ENCODE measurements at places on chromosomes 12 and 14.

GRCh38 chr12:113306382-113306781, 28.5 kb downstream of the SLC8B1 start:
- no peak for DNase-seq

- no peak for DNase-seq
Measured at GRCh38 chr14:54446161-54446693, 5.1 kb upstream of the CNIH1 start.

GRCh38 chr14:51862176-51862796, 1.9 kb downstream of the GNG2 start:
- DNase-seq, result no peak

- no peak for DNase-seq
Measured at GRCh38 chr12:65754744-65755595, 69.3 kb upstream of the HMGA2 start.

- DNase-seq, result no peak
Measured at GRCh38 chr12:76863005-76863670, 15.7 kb downstream of the CSRP2 start.

DNA sequence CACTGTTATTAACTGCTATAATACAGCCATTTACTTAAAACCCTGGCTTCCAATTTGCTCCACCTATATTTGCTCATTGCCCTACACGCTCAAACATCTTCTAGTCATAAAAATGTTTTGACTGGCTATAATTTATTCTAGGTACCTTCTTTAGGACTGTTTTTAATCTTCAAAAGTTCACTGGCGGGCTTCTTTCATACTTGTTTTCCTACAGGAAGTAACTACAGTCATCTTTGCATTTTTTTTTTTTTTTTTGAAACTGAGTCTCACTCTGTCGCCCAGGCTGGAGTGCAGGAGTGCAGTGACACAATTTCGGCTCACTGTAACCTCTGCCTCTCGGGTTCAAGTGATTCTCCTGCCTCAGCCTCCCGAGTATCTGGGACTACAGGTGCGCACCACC, 32.5 kb downstream of the MPHOSPH9 start:
- no peak for DNase-seq

GRCh38 chr12:40325349-40325960, 100.7 kb downstream of the LRRK2 start:
- no peak for DNase-seq

- DNase-seq, result no peak
Measured at GRCh38 chr14:92683041-92683440, 65.4 kb downstream of the LGMN start.

DNA sequence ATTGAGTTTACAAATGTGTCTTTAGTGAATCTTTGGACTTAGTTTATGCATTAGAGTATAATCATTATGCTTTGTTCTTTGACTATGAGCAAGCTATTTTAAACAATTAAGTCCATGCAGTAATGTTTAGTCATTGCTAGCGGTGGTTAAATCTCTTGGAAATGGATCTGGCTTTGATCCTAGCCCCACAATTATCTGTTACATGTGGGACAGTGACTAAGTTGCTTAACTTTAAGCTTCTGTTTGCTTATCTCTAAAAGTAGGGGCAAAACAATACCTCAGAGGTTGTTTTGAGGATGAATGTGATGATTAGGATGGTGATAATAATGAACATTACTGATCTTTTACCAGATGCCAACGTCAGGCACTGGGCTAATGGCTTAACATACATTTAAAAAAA, 124.2 kb downstream of the NPAS3 start:
- no peak for DNase-seq

GRCh38 chr12:92403210-92404175, 257.8 kb upstream of the BTG1 start:
- DNase-seq, result no peak

DNA sequence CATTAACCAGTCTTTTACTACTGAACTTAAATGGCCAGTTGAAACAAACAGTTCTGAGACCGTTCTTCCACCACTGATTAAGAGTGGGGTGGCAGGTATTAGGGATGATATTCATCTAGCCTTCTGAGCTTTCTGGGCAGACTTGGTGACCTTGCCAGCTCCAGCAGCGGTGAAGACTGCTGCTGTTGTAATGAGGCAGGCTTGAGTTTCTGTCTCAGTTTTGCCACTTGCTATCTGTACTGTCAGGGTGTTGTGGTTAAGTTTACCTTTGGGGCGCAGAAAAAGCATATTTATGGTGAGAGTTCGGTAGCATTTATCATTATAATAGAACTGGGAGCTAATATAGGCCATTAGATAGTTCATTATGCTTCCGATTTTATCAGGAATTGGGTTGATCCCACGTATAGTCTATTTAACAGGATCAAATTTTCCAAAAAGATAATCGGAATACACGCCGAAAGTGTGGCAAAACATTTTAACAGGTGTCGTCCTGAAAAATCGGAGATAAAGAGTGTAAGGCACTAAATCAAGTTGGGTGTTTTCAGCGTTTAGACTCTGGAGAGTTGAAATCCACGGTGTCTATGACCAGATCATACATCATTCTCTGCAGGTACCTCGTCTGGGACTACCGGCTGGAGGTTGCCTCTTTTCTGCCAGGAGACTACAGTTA, 688 bp upstream of the NECAP1 start:
- no peak for DNase-seq

GRCh38 chr12:121167232-121167820, 34.6 kb downstream of the P2RX7 start:
- DNase-seq, result no peak

GRCh38 chr12:6047249-6048237, 76.9 kb downstream of the VWF start:
- no peak for DNase-seq

- DNase-seq, result no peak
Measured at GRCh38 chr14:51849097-51849496, 11.3 kb upstream of the GNG2 start.

GRCh38 chr12:79934281-79935020, 446 bp downstream of the PPP1R12A start:
- peak; percentile 30 for DNase-seq

DNA sequence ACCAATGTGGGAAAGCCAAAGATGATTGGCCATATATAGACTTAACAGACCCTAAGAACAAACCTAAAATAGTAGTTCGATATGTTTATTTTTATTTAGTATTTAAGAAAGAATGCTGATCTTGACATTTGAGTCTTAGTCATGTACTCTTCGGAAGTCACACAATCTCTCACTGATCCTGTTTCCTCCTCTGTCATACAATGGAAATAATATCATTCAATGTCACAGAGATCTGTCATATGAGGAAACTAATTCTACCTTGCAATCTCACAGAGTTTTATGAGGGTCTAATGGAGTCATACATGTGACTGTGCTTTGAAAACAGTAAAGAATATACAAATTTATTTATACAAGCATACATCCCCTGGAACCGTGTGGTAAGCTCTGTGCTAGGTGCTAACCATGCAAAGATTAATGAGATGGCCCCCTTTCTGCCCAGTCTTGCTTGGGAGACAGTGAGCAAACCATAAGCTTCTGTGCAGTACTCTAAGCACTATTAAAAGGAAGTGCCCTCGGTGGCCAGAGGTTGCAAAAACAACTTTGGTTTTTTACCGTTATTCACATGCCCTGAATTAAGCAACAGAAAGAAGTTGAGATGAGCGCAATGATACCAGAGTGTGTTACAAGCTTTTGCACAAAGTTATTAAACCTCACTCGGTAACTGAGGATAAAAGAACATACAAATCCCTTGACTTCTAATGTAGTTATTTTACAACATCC, 1.7 kb upstream of the LIN7A start:
- DNase-seq, result no peak

- DNase-seq, result no peak
Measured at GRCh38 chr14:93331728-93332396, 974 bp downstream of the BTBD7 start.

DNA sequence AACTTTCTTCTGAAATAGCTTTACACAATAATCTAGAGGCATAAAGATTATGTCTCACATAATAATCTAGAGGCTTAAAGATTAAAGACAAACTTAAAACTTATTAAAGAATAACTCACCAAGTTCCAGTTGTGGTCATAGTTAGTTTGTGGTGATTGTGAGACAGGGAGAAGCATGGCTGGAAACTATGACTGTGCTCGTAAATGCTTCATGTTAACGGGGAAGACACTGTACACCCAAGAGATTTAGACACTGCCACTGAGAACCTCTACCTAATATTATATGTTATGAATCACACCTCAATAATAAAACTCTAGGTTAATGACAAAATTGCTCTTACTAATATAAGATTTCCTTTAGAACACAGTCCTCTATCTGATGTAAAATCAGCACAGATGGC, 541.6 kb downstream of the TMEM121 start:
- no peak for DNase-seq

DNA sequence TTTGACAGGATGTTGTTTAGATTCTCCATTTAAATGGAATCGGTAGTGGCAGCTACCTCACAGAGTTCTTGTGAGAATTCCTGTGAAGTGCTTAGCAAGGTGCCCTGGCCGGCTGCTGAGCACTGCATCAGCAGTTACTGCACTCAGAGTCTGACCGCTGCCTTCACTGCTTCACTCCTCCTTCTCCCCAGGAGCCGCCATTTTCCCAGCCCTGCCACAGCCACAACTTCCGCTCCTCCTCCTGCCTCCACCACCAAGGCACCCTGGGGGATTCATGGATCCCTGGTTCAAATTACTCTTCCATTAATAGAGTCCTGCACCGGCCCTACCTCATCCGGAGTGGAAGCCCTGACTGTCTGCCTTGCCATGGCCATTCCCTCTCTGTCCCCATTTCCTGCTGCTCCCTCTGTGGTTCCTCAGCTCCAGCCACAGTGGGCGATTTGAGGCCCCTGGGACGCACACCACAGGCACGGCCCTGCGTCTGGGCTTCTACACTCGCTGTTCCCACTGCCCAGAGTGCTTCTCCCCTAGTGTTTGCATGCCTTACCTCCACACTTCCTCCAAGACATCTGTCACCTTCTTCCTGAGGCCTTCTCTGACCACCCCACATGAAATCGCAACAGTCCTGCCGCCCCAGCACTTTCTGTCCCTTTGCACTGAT, 210.3 kb downstream of the IPO8 start:
- DNase-seq, result no peak

DNA sequence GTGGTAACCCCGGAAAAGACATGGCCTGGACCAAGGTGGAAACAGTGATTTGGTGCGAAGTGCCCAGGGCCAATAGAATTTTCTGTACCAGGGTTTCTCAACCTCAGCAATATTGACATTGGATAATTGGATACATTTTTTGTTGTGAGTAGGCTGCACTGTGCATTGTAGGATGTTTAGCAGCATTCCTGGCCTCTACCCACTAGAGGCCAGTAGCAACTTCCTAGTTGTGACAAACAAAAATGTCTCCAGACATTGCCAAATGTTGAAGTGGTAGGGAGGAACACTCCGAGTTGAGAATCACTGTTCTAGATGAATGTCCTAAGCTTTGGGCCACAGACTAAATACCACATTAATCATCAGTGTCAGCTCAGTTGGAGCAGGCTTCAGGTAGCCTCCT, 6.2 kb upstream of the CGRRF1 start:
- DNase-seq, result no peak

- DNase-seq, result no peak
Measured at GRCh38 chr12:82688035-82688501, 1.4 kb downstream of the TMTC2 start.

GRCh38 chr12:18340786-18341185, 79.5 kb downstream of the PIK3C2G start:
- DNase-seq, result no peak

- DNase-seq, result no peak
Measured at GRCh38 chr12:62762645-62763044, 172.3 kb downstream of the PPM1H start.

DNA sequence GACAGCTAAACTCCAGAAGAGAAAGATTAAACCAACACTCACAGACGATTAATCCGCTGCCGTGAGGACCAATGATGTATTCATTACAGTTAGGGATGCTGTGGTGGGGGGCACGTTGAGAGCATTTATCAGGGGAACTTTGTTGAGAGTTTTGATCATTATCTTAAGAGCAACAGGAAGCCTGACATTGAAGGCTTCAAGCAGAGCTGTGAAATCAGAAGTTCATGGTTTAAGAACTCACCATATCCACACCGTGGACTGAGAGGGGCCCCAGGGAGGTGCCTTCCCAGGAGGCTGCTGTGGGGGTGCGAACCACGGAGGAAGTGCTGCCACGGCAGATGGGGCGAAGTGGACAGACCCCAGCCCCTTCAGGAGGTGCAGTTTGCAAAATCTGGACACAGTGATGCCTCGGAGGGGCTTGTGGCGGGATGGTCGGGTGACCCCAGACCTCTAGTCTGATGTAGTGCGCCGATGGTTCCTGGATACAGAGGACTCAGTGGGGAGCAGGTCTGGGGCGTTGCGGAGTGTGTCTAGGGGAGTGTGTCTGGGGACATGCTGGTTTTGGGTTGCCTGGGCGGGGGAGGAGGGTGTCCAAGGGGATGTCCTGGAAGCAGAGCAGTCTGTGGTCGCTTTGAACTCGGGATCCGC, 73.0 kb downstream of the DIO3 start:
- no peak for DNase-seq

GRCh38 chr12:115378291-115378690, 694.3 kb upstream of the TBX3 start:
- no peak for DNase-seq

DNA sequence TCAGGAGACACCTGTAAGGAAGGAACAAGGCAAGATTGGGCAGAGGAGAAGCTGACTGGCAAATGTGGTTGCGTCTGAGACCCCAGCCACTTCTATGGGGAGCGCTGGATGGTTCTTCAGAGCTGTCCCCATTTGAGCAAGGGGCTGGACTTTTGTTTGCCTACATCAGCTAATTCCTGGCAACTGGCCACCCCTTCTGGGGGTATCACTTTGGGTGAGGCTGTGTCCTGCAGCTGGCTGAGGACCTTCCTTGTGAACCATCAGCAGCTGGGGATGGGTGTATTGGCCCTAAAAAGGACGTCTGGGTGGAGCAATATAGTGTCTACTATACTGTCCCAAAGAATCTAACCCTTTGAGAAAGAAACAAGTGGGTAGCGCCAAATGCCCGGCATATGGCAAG, 23.6 kb downstream of the PPFIBP1 start:
- DNase-seq, result no peak

DNA sequence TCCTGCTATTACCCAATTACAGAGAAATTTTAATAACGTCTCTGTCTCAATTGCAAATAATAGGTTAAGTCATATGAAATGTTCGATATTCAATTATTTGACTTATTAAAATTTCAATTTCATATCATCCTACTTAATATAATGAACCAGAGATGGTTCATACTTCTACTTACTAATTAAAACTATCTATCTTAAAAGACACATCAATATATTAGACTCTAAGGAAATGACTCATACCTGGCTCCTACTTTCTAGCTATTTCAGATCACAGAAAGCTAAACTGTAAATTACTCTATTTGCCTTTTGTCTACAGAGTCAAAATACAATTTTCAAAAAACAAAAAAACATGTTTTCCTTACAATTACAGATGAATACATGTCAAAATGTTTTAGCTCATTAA, 99.6 kb downstream of the CAPZA3 start:
- DNase-seq, result no peak

Measured in stimulated activated CD4-positive, alpha-beta T cell treated with anti-CD3 and anti-CD28 coated beads, Interleukin-15, amount 100 ng/mL, for 1 hour (primary cell).